ENCODE measurements at places on chromosomes 4 and X. TPM values are rescaled to one million over a fixed set of nuclear protein-coding genes. Genes with fewer than 3 reads are reported as not detected.

GRCh38 chr4:139555705-139556070 is 331 bp downstream of the SETD7 start:
- peak; percentile 74 for DNase-seq

GRCh38 chr4:180923486-180923885 is 1319.7 kb upstream of the TENM3 start:
- DNase-seq, result no peak

DNA sequence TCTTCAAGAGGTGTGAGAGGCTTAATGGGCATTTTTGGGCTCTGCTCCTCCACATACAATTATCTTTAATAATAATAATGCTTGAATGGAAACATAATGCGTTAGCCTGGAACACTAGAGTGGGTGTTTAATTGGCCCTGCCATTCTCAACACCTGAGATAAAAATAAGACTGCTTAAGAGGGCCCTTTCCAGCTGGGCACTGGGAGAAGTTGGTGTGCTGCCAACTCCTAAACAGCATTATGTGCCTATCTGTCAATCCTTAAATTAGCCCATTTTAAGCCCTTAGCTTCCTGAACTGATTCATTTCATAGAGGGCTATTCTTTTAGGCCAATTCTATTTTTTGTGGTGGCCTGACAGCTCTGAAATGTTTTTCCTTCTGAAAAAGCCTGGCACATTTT is 211.1 kb upstream of the ZIC3 start:
- no peak for DNase-seq

GRCh38 chrX:14362721-14363120 is 166.6 kb upstream of the GLRA2 start:
- DNase-seq, result no peak

GRCh38 chrX:77945910-77946545 is 23.4 kb downstream of the PGAM4 start:
- DNase-seq, result no peak

DNA sequence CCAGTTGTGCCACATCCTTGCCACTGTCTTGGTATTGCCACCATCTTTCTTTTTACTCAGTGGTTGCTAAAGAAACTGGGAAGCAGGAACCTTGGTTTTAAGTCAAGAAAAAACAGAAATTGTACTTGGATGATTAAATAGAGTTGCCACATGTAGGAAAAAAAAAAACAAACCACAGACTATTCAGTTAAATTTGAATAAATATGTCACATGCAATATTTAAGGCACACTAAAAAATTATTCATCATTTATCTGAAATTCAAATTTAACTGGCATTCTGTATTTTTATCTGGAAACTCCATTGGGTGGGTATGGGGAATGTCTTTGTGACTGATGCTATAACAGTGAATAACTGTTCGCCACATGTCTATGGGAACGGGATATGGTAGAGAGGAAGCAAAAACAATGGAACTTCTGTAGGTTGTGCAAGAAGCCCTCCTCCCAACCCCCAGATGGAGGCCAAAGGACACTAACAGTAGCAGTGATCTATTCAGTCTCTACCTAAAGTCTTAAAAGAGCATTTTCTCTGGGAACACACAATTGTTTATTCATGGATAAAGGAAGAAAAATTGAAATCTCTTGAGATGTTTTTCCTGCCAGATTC is 57.0 kb upstream of the PLAC8 start:
- no peak for DNase-seq

DNA sequence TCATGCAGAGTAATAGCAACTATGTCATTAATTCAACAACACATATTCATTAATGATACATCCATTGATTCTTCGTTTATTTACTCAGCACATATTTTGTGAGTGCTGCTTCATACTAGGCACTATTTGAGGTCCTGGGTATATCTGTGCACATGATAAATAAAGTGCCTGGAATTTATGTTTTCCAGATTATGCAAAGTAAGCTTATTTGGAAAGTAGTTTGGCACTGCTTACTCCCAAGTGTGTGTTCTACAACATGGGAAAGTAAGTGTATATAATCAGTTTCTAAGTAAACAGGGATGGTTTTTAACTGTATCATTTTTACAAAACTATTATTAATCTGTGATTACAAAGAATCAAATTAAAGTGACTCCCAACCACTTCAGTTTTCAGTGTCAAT is 16.8 kb upstream of the EPGN start:
- no peak for DNase-seq

DNA sequence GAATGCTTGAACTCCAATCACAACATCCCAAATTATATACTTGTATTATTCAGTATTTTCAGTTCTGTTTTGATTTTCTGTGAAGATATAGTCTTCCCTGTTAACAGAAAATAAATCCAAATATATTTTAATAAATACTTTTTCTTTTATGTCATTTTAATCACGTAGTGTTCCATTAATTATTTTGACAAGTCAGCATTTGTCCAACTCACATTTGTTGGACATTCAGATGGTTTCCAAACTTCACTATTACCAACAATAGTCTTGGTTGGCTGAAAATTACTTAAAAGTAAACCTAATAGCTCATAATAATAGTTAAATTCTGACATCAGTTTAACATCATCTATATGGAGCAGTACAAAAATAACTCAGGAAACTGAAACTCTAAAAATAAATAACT is 60.7 kb upstream of the SPANXD start:
- no peak for DNase-seq

PLAC1 gene
- 0.62 TPM for total RNA-seq

KDM5C gene
- total RNA-seq, result 76.7 TPM

ART3 gene
- total RNA-seq, result 0.41 TPM

ASB12 gene
- total RNA-seq, result 1.2 TPM
